Renal cortex interstitium (tissue), 15 donors: ENCODE measurements at places on chromosomes 5 and 9. TPM values are rescaled to one million over a fixed set of nuclear protein-coding genes. Genes with fewer than 3 reads are reported as not detected.

The SLC6A18 gene
- polyA plus RNA-seq = 3.4 TPM

The PCDHGA5 gene
- polyA plus RNA-seq = 2.7 TPM

The EIF4E1B gene
- not detected for polyA plus RNA-seq

The NOXA1 gene
- polyA plus RNA-seq = 6.0 TPM

The PTPA gene
- polyA plus RNA-seq = 135 TPM

The KIAA1958 gene
- polyA plus RNA-seq = 16.6 TPM

The NCS1 gene
- polyA plus RNA-seq = 28.7 TPM

The NUP155 gene
- polyA plus RNA-seq = 30.6 TPM

The MAP1B gene
- 13.6 TPM for polyA plus RNA-seq

The DAB2IP gene
- 51.6 TPM for polyA plus RNA-seq

The GABRA6 gene
- not detected for polyA plus RNA-seq

The IL13 gene
- polyA plus RNA-seq = not detected

The SPAG8 gene
- 8.6 TPM for polyA plus RNA-seq

DNA sequence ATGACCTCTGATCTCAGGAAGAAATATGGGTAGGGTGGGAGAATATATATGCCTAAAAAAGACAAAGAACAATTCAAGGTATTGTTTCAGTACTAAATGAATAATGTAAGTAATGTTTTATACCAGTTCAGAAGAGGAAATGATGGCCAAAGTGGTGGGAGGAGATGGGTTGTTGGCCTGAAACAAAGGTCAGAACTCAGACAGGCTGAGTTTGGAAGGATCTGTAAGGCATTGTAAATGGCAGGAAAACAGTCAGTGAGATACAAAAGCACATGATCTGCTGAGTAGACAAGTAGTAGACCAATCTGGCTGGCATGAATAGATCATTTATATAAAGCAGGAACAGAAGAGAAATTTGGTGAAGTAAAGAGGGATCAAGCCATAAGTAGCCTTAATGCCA lies 175.8 kb upstream of the PLCXD3 start:
- no peak for DNase-seq

DNA sequence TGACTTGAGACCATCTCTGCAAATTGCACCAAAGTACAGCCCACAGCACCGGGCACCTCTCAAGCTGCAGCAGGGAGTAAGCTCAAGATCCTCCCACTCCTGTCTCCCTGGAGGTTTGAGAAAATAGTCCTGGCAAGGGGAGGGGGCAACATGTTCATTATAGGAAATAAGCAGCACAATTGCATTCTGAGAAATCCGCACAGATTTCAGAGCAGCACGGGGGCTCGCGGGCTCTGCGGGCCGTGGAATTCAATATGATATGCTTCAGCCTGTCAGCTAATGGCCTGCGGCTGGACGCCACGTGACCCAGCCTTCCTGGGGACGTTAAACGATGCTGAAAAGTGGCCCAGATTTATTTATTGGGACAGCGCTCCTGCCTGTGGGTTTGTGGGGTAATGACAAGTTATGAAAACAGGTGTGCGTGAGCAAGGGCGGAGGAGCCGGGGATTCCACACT lies 156.4 kb downstream of the DAB2IP start:
- no peak for DNase-seq

- no peak for DNase-seq
Measured at GRCh38 chr5:179375831-179376365, 30.6 kb upstream of the ADAMTS2 start.

- no peak for DNase-seq
Measured at GRCh38 chr5:124773315-124774311, 27.2 kb upstream of the ZNF608 start.

DNA sequence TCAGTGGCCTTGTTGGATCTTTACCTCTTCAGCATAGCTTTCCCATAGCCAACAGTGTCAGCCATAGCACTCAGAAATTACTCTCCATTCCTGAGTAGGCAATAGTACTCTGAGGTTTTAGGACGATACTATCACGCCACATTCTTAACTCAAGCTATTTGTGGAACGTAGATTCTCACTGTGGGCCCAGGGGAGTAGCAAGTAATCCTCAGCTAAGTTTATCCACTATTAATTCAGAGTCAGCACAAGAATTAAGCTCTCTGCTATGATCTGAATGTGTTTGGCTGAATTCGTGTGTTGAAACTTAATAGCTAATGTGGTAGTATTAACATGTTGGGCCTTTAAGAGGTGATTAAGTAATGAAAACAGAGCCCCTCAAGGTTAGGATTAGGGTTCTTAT lies 858.8 kb upstream of the NUDT12 start:
- no peak for DNase-seq

GRCh38 chr9:928363-929042 lies 48.0 kb upstream of the DMRT3 start:
- peak; percentile 51 for DNase-seq

DNA sequence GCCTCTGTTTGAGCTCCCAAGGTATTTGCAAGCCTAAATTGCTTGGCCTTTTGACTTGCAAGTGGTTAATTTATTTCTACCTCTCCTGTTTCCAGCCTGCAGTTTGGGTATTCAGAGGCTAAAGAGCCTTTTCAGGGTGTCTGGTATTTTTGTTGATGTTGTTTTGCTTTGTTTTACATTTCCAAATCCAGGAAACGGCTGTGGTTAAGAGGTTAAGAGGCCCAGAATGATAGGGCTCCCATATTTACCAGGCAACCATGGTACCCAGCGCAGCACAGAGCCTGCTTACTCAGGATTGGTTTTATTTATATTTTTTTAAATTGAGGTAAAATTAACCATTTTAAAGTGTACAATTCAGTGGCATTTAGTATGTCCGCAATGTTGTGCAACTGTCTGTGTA lies 92.1 kb downstream of the PDZD2 start:
- DNase-seq = no peak

DNA sequence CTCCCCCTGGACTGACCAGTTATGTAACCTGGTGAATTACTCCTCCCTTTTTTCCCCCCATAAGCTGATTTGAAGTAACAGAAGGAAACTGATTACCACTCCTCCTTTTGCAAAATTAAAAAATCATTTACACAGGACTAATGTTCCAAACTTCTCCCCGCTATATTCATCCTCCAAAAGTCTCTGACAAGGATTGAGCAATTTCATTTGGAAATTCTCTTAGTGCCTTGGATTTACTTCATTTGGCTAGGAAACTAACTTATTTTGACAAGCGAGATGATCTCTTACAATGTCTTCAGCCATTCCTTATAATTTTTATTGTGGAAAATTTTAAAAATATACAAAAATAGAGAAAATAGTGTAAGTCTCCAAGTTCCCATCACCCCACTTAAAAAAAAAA lies 15.4 kb upstream of the B4GALT1 start:
- DNase-seq = no peak

DNA sequence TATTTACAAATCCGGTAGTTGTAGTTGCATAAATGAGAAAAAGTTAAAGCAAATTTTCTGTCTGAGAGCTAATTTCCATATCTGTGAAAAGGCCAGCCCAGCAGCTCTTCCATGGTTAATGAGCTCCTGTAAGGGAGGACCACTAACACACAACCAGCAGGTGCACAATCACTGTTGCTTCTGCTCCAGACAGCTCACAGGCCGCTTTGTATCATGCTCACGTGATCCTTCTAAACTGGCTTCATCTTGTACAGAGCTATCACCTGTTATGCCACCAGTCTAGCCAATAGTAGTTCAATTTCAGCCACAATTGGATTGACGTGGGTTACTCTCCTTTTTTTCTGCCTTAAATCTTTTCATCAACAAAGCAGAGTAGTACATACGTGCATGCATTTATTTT lies 38.3 kb upstream of the FBXL17 start:
- no peak for DNase-seq

DNA sequence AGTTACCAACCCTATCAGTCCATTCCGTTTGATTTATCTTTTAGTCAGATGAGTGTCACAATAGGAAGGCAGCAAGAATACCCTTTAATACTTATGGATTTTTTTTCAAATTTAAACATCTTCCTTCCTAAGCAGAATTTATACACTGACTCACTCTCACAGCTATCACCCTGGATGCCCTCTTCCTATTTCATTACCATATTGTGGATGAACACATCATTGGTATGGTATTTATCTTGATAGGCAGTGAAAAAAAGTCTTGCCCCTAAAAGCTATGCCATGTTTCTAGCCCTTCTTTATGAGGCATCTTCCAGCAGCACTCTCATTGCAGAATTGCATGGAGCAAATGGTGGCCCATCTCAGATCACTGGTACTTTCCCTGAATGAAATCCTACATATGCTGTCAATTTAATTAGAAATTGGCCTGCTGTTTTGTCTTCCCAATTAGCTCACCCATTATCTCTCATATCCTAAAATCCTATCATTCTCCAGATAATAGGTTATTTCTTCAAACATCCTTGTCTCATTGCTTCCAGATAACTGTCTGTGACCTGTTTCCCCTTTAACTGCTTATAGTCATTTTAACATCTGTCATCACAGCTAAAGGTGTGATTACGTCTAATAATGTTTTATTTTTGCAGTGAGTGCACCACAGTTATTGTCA lies 433.5 kb upstream of the POU5F2 start:
- no peak for DNase-seq

GRCh38 chr9:76818271-76818670 lies 54.0 kb downstream of the PCA3 start:
- no peak for DNase-seq

DNA sequence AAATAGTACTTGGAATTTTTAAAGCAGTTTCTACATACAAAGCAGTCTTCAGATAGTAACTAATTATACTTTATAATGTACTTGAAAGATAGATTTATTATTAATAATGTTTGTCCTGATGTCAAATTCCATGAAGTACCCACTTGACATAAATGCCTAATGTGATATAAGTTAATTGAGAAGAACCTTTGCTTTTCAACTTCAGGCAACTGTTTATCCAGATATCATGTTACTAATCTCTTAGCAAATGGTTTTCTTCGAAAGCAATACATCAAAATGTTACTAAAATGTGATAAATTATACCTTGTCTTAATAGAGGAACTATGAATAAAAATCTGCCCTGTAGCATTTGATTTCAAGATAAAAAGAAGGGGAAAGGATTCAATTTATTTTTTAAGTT lies 146.8 kb upstream of the FBXL17 start:
- no peak for DNase-seq

DNA sequence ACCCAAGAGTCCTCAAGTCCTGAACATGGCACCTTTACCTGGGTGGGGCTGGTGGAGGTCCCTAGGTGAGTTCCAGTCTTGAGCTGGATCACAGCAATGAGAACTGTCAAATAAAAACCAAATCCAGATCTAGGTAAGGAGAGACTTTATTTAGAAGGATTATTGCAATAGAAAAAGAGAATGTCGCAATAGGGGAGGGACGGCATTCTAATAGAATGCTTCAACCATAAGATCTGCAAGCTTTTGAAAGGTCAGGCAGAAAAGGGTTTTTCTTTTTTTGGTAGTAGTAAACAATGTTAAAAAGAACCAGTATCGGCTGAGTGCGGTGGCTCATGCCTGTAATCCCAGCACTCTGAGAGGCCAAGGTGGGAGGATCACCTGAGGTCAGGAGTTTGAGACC lies 5.2 kb upstream of the GCNT1 start:
- no peak for DNase-seq

DNA sequence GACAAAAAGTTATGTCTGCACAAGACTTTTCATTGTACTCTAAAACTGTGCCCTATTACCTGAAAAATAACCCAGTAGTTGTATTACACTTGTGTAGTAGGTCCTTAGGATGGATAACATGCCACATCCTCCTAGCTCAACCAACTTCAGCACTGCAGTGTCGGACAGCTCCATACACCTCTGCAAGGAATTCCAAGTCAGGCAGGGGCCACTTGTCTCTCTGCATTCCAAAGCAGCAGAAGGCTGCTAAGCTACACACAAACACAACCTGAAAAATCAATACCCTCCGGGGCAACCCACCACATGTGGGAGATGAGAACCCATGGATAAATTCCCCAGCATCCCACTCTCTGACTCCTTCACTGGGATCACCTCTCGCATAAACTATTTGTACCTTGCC lies 50.2 kb downstream of the MED10 start:
- DNase-seq = peak; percentile 45

- DNase-seq = no peak
Measured at GRCh38 chr5:101783241-101784013, 512.7 kb downstream of the SLCO4C1 start.

DNA sequence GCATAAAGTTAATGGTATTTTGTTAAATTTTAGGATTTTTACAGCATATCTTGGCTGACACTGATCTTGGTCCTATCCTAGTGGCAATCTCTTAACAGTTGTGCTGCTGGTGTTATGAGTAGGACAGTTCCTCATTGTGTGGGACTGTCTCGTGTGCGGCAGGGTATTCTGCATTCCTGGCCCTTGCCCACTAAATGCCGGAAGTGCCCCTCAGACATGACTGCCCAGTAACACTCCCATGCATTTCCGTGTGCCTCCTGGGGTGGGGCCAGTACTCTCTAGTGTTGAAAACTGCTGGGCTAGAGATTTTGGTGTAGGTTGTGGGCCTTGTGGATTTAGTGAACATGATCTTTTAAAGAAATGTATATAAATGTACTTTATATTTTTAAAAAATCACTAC lies 227.1 kb upstream of the DMRT1 start:
- no peak for DNase-seq

DNA sequence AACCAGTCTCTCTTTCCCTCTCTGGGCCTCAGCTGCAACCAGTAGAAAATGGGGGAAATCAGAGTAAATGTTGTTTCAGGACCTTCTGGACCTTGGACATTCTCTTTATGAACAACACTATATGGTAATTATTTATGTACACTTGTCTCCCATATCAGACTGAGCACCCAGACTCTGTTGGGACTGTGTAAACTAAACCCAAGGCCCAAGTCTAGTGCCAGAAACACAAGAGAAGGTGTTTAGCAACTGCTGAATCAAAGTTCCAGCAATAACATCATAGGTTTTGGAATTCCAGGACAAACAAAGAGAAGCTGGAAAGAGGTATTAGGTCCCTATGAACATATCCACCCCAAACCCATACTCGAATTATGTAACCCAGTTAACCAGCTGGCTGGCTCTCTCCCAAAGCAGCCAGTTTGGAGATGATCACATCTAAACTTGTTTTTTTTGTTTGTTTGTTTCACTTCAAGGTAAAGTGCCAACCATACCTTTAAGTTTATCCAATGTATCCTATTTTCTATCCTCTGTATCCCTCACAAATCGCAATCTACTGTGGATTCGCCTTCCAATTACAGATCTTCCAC lies 1.9 kb upstream of the RNF38 start:
- no peak for DNase-seq

DNA sequence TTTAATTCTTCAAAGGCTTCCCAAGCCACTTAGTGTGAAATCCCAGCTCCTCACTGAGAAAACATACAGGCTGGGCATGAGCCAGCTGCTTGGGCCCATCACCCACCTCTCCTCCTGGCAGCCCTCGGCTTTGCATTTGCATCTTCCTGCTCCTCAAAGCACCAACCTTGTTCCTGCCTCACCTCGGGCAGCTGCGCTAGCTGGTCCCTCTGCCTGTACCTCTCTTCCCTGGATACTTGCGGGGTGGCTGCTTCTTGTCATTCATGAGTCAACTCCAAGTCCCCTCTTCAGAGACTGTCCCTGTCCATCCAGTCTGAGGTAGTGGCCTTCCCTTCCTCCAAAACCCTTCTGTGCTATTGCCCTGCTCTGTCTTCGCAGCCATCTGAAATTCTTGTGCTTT lies 116.1 kb upstream of the CXCL14 start:
- DNase-seq = no peak

- DNase-seq = no peak
Measured at GRCh38 chr9:72949244-72949582, 3.6 kb downstream of the ALDH1A1 start.
